ENCODE measurements at places on chromosomes 13 and 19.
A peak's percentile ranks its signal among the peaks of the same experiment; 100 is the strongest.

DNA sequence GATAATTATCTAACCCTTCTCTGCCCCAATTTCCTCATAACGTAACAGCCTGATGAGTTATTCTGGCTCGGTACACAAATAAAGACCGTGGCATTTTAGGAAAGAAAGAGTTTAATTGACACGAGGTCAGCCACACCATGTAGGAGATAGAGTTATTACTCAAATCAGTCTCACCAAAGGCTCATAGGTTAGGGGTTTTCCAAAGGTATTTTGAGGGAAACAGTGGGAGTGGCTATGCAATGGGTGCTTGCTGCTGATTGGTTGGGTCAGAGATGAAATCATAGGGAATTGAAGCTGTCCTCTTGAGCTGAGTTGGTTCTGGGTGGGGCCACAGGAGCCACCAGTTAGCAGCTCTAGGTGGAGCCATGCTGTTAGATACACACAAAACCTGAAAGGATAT, 137.5 kb downstream of the FREM2 start:
- no peak for DNase-seq

GRCh38 chr19:40691421-40692211, 1.2 kb upstream of the NUMBL start:
- no peak for DNase-seq

- DNase-seq: no peak
Measured at GRCh38 chr19:9011875-9012274, 1.7 kb upstream of the MUC16 start.

- no peak for DNase-seq
Measured at GRCh38 chr13:88235441-88235840, 564.3 kb downstream of the SLITRK5 start.

DNA sequence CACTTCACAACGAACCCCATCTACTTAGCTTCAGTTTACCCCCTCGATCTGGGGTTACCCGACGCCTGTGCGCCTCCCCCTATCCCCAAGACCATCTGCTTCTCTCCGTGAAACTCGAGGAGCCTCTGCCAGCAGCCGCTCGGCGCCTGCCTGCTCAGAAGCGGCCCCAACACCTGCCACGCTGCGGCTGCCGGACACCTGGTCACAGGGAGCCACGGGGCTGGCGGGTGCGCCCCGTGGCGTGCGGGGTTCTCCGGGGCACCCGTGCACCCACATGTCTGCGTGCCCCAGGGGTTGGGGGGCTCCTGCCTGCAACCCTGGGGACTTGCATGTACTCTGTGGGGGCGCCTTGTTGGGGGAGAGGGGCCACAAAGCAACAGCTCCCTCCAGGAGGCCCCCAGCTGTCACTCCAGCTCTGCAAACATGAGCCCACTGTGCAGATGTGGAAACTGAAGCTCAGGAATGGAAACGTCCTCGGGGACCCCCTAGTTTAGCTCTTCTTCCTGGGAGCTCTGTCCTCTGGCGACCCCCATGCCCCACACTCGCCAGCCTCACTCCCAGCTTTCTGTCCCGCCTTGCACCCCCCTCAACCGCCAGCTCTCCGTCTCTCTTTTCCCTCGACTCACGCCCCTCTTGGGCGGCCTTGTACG, 7.0 kb upstream of the SEMA6B start:
- no peak for DNase-seq

DNA sequence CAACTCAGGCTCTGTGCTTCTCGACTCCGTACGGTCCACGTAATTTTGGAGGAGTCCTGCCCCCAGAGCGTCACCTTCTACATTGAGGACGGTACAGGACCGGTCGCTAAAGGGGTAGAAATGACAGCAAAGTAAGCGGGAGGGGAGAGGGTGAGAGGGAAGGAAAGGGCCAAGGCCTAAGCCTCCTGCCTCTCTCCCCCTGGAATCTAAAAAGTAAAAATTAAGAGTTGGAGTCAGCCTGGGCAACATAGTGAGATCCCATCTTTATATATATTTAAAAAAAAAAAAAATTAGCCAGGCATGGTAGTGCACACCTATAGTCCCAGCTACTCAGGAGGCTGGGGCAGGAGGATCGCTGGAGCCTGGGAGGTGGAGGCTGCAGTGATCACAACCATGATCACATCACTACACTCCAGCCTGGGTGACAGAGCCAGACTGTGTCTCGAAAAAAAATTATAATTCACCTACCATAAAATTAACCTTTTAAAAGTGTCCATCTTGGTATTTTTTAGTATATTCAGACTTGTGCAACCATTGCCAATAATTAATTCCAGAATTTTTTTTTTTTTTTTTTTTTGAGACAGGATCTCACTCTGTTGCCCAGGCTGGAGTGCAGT, 12.6 kb downstream of the SLC1A5 start:
- DNase-seq: no peak

GRCh38 chr13:77502104-77502720, 33.3 kb upstream of the SCEL start:
- DNase-seq: no peak

GRCh38 chr13:71278512-71278911, 588.5 kb downstream of the DACH1 start:
- DNase-seq: no peak

DNA sequence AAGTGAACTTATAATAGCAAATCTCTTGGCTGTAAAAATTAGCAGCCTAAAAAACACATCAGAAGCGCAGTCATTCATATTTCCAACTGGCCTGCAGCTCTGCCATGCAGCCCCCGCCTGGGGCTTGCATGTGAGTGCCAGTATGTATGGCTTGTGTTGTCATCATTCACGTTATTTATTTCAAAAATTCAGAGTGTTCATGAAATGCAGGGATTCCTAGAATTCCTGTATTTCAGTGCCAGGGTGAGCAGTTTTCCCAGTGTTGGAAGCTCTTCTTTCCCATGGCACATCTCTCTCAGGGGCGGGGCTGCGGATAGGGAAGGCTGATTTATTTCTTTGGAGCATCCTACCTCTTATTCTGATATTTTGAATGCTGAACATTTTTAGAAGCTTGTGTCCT, 234.6 kb downstream of the FGF9 start:
- DNase-seq: no peak

- DNase-seq: no peak
Measured at GRCh38 chr13:75418997-75419396, 63.0 kb downstream of the TBC1D4 start.

DNA sequence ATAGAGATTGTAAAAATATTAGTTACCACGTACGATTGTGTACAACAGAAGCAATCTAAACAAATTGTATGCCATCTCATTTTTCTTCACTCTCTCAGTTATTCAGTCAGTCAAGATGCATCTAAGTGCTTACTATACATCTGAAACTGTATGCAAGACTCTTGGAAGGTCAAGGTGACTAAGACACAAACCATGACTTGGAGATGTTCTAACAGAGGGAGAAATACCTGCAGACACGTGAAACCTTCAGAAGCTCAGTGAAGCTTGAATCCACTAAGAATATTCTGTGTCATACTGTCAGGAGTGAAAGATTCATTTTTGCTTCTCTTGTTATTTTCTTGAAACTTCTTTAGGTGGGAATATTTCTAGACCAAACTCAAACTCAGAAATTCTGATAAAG, 365.4 kb downstream of the ITGBL1 start:
- no peak for DNase-seq

DNA sequence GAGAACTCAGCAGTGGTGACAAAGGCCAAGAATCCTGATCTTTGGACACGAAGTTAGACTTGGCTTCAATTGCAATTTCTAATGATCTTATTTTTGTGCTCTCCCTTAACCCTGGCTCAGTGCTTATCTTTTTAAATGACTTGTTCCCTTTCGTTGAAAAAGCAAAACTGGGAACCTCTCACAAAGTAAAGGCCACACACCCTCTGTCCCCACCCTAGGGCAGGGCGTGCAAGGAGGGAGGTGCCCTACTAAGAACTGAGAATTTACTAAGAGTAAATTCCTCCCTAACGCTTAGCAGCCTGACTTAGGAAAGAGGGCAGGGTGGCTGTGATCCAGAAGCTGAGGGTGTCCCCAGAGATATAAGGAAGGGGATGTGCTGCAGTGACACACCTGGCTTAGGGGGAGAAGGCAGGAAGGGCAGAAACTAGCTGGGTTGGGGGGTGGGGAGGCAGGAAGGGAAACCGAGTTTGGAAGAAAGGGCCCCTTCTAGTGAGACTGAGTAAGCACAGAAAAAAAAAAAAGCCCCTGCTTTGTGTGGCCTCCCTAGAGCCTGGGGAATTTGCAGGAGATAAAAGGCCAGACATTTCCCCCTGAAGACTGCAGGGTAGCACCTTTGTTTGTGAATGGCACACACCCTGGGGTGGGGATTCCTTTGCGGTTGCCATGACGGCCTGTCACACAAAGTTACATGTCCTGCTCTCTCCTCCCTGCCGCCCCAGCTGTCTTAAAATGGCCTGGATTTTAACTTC, 435.1 kb downstream of the EFNB2 start:
- no peak for DNase-seq

- no peak for DNase-seq
Measured at GRCh38 chr13:40770609-40770933, 419 bp downstream of the MRPS31 start.

- DNase-seq: no peak
Measured at GRCh38 chr19:5134691-5135090, 165.8 kb downstream of the KDM4B start.

GRCh38 chr13:95301968-95302393, 730 bp upstream of the ABCC4 start:
- DNase-seq: peak; percentile 8

GRCh38 chr13:76720821-76721220, 165.4 kb downstream of the KCTD12 start:
- DNase-seq: peak; percentile 23

DNA sequence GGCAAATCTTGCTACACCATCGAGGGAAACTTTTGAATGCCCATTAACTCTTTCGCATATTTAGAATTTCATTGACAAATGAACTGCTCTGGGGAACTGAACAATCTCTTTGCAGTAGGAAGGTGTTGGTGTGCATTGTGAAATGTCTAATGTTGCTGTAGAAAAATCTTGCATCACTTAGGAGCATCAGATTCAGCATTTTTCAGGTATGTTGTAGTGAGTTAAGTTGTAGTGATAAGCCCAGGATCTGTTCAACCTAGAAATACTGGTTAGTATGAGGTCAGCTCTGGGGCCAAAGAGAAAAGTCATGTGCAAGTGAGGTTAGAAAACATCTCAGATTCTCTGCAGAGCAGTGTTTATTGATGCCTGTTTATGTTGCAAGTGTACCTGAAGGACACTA, 4.1 kb downstream of the FRY start:
- DNase-seq: no peak

DNA sequence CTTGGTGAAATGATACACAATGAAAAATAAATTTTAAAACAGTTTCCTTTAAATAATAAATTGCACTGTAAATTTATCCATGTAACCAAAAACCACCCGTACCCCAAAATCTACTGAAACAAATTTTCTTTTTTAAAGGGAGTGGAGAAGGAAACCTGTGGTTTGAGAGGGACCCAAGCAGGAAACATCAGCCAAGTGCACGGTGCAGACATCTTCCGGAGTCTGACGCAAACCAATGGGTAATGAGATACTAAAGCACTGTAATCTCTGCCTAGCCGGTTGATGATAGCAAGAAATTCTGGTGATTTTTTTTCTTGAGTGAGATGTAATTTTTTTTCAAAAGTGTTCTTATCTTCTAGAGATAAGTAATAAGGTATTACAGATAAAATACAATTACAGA, 115.4 kb downstream of the ABCC4 start:
- peak; percentile 64 for DNase-seq

- no peak for DNase-seq
Measured at GRCh38 chr13:50353651-50354415, 338.6 kb downstream of the KCNRG start.

DNA sequence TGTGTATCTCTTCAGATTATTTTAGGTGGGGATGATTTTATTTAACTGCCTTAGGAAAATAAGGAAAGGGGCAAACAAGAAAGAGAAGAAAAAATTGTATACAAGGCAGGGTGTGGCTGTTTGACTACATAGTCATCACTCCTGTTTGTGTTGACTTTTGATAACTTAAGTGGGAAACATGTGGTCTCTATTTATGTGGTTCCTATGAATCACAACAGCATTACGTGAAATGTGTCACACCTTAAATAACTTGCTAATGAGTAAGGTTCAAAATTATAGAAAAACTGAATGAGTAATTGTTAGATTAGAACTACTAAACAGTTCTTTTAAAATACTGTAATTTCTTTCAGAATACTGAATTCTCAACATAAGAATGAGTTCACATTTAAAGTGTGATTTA, 69.3 kb downstream of the LMO7 start:
- DNase-seq: no peak

DNA sequence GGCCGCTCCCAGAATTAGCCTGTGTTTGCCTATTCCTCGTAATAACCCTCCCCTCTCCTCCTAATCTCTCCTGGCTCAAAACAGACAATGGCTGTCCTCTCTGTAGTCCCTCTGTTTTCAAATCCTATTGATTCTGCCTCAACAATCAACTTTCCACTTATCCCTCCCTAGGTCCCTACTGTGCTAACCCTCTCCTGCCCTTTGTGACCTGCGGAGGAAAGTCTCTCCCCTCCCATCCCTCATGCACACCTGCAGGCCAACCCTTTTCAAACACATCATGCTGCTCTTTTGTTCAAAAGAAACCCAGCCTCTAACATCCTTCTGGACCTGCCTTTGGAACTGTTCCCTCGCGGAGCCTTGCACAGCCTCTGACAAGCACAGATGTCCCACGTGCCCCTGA, 37.3 kb downstream of the CILP2 start:
- no peak for DNase-seq

- no peak for DNase-seq
Measured at GRCh38 chr19:50628146-50628545, 11.5 kb downstream of the SYT3 start.

DNA sequence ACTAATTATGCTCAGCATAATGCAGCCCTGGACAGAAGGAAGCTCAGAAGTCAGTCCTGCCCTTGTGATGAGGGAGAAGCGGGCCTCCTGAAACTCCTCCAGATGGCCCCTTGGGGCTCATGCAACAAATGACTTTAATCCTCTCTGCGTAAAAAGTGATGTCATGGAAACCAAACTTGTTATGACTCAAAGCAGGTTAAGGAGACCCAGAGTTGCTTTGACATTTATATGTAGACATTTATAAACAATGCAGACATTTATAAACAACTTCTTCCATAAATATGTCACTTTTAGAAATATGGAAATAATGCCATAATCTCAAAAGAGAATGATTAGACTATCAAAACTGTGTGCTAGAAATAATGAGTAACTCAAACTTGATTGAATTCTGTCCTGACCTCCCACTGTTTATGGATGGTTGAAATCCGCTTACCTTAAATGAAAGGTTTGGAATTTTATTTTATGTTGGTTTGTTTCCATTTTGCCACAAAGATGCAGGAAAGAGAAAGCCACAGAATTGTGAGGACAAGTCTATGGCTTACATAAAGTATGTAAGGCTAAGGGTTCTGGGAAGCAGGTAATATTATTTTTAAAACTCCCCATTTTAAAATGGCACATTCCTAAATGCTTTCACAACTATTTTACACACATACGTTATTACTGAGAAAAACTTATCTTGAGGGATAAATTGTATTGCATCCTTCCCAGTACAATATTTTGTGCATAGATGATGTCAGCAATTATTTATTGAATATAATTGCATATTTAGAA, 73.7 kb downstream of the CYSLTR2 start:
- no peak for DNase-seq

- DNase-seq: no peak
Measured at GRCh38 chr13:40160618-40161350, 505.3 kb downstream of the COG6 start.
